Stimulated activated CD4-positive, alpha-beta T cell treated with anti-CD3 and anti-CD28 coated beads, TNF-alpha, amount 100 ng/mL, for 1 hour (primary cell): ENCODE measurements at places on chromosomes 6 and 20.

DNA sequence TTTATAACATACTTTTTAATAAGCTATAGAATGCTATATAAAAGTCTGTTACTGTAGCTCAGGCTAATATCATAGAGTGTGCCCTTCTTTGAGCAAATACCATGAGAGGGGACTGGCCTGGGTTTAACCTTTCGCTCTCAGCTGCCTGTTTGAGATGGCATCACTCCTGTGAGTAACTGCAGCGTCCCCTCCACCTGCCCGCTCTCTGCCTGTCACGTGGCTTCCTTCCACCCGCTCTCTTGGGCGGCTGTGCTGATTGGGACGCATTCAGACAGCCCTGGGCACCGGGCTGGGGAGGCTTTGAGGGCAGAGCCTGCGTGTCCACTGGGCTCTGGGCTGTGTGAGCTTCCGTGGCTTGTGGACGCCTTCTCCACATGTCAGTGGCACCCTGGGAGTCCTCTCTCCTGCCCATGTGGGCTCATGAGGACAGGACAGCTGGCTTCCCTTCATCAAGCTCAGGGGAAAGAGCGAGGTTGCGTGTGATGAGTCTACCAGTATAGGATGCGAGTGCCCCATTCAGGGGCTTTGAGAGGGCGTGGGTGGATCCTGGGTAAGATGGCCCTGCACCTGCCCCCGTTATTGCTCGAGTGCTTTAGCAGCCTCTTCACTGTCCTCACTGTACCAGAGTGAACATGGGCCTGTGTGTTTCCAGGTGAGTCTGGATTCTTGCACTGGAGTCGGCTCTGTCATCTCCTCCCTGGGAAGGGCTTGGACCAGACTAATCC lies 10.7 kb upstream of the C20orf204 start:
- no peak for DNase-seq

GRCh38 chr6:35955970-35956369 lies 35.1 kb upstream of the SRPK1 start:
- DNase-seq = no peak

DNA sequence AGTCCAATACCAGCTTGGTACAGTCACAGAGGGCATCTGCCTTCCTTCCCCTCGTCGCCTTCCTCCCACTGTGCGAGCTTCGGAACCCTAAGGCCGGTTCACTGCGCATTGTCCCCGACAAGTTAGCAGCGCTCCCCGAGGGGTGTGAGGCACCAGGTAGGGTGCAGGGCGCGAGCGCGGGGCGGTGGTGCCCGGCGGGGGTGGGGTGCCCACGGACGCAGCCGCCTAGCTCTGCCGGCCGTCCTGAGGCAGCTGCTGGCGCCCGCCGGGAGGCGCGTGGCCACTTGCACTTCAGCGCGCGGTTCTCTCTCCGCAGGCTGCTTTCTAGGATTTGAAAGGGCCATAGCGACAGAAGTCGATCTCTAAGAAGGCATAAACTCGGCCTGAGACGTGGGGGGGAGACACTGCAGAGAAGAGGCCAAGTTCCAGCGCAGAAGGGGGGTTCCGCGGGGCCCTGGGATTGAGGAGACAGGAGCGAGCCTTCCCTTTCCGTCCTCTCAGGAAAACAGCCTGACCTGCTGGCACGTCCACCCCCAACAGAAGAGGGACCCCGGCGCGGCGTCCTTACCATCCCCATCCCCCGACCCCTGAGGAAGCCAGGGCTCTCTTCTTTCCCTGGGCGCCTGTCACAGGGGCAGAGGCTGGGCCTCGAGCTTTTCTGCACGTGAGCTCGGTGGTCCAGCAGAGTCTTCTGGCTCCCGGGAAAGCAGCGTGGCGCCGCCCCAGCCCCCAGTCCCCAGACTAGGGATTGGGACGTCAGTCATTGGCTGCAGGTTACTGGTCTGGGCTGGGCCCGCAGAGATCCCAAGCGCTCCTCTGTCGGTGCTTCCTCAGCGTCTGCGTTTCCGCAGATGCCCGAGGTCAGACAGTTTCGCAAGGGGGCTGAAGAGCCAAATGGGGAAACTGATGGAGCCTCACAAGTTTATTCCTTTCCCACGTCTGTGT lies 15.6 kb upstream of the PRDM13 start:
- DNase-seq = no peak

- DNase-seq = no peak
Observed at GRCh38 chr20:13492001-13492481, 146.7 kb downstream of the TASP1 start.

- DNase-seq = no peak
Observed at GRCh38 chr6:116476002-116476678, 15.0 kb downstream of the CALHM6 start.

- DNase-seq = no peak
Observed at GRCh38 chr6:87287251-87287650, 35.1 kb upstream of the SMIM8 start.

DNA sequence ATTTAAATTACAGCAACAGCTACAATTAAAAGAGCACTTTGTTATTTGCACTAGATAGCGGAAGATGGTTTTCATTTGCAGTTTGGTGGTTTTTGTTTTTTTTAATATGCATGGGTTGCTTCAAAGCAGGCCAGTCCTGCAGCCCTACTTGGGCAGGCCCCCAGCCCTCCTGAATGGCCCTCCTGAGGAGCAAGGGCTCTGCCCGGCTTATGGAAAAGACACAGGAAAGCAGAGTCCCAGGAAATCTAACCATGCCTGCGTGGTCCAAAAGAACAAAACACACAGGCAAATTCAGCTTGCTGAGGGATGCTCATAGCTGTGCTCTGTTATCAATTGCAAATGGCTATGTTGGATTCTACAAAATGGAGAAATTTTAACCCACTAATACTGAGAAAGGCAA lies 371.1 kb upstream of the ARID1B start:
- DNase-seq = no peak
